ENCODE measurements at places on chromosomes 4 and X.

DNA sequence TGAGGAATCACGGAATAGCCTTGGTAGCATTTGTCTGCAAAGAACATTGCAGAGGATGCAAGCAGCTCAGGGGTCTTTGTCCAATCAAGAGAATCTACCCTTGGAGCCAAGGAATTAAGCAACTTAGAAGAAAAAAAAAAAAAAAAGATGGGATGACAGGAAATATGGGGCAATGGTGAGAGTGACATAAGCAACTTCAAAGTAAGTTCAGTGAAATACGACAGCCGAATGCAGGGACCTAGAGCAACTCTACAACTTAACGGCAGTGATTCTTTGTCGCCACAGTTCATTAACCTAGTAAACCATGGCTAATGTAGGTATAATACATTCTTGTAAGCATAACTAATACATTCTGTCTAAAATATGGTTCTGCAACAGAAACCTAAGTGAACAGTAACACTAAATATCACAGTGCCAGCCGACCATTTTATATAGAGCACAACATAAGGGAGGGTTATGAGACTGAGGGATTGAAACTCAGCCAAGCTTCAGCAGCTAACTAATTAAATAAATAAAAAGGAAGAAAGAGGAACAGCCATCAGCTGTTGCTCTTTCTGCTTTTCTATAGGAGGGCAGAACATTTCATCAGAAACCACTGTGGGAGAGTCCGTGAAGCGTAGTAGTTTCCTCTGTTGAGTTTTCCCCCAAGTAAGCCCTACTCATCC is 74.7 kb downstream of the PPARGC1A start:
- no peak for DNase-seq

GRCh38 chrX:16978193-16978984 is 31.9 kb downstream of the REPS2 start:
- DNase-seq: no peak

GRCh38 chr4:16794816-16795445 is 103.5 kb downstream of the LDB2 start:
- peak; percentile 28 for DNase-seq

- no peak for DNase-seq
Measured at GRCh38 chr4:171281359-171281758, 531.8 kb upstream of the GALNTL6 start.

GRCh38 chr4:80336582-80336981 is 1.1 kb downstream of the CFAP299 start:
- DNase-seq: peak; percentile 6

DNA sequence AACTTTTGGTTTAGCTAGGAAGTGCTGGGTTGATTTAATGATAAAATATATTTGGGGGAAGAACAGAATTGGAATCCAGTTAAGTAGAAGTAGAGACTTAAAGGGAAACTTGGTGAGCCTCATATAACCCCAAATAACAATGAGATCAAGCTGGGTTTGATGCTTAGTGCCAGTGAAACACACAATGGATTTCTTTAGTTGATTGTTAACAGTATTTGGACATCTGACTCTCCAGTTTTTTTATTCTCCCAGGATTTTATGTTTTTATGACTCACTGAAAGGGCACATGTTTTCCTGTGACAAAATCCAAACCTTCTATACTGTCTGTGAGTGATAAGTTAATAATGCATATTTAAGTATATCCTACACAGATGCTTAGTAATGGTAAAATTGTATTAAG is 2.7 kb upstream of the NEUROG2 start:
- DNase-seq: no peak

DNA sequence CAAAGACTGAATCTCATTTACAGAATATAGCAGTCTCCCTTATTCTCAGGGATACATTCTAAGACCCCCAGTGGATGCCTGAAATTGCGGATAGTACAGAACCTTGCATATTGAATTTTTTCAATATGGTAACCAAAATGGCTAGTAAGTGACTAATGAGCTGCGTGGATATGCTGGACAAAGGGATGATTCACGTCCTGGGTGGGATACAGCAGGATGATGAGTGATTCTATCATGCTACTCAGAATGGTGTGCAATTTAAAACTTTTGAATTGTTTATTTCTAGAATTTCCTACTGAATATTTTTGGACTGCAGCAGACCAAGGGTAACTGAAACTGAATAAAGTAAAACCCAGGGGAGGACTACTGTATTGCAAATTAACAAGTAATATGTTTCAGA is 66.7 kb downstream of the STAG2 start:
- peak; percentile 13 for DNase-seq

GRCh38 chr4:113026556-113026955 is 22.9 kb upstream of the ANK2 start:
- DNase-seq: no peak

Measured in MG63 (cell line).